ENCODE measurements at places on chromosomes 7 and 10. TPM values are rescaled to one million over a fixed set of nuclear protein-coding genes. Genes with fewer than 3 reads are reported as not detected.

IKZF5 gene
- total RNA-seq, result 3.9 TPM

CLDN15 gene
- 2.1 TPM for total RNA-seq

C10orf71 gene
- total RNA-seq, result not detected

SFRP5 gene
- total RNA-seq, result not detected

TLX1 gene
- not detected for total RNA-seq

NPC1L1 gene
- not detected for total RNA-seq

CREB5 gene
- 2.1 TPM for total RNA-seq

SPDYE18 gene
- total RNA-seq, result 0.26 TPM

ZNF107 gene
- 2.6 TPM for total RNA-seq

NUPR2 gene
- total RNA-seq, result not detected

MACROH2A2 gene
- total RNA-seq, result not detected

CDHR3 gene
- 1.5 TPM for total RNA-seq

MALRD1 gene
- total RNA-seq, result not detected

TRDMT1 gene
- total RNA-seq, result 5.1 TPM

HOXA3 gene
- 5.4 TPM for total RNA-seq

PTPN12 gene
- total RNA-seq, result 51.9 TPM

Data from dermis lymphatic vessel endothelial cell (primary cell).